Stromal cell of bone marrow (primary cell): ENCODE measurements at places on chromosomes 5 and 9.

DNA sequence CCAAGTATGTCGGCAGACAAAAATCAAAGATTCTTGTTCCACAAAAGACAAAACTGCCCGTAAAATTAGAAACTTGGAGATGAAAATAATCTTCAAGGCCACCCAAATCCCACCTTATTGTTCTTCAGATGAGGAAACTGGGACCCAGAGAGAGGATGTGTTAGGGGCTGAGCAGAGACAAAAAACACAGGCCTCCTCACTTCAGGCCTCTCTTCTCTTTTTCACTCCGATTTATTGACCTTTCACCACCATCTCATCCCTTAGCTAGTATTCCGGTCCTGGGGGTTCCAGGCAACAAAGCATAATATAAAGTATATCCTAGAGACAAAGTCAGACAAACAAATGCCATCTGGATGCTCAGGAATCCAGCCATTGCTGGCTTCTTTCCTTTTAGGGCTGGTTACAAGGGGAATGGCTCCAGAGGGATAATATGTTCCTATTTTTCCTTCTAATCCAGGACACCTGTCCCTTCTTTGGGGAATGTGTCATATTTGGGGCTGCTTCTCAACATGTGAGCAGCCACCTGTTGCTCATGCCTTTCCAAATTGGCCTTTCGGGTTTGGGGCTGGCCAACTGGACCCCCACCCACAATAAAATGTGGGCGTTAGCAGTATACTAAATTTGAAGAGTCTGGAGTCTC lies 42.2 kb upstream of the AFAP1L1 start:
- DNase-seq, result no peak

- no peak for DNase-seq
Observed at GRCh38 chr9:106981396-106982287, 118.7 kb downstream of the ZNF462 start.

- DNase-seq, result no peak
Observed at GRCh38 chr5:149767281-149767550, 37.1 kb downstream of the PPARGC1B start.

DNA sequence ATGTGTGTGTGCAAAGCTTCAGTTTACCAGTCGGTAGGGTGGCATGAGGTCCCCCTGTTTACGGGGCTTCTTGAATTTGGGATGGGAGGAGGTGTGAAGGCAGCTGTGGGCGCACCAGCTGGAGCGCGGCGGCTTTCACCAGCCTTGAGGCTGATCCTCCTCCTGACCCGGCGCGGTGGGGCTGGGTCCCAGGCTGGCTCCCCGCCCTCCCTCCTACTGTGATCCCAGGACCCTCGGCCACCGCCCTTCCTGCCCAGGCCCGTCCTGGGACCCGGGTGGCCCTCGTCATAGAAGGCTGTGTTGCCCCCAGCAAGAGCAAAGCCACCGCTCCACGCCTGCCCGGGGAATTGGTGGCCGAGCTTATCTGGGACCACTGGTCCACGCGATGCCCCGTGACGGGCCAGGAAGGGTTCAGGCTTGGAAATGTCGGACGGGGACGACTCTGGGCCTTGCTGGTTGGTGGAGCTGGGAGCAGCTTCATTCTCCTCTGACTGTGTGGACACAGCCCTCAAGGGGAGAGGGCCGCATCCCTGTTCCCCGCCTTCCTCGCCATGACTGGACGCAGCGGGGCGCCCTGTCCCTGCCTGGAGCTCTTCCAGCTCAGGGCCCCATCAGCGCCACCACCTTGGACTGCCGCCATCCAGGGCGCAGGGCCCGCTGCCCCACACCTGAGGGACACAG lies 271.1 kb upstream of the IRX1 start:
- DNase-seq, result no peak

DNA sequence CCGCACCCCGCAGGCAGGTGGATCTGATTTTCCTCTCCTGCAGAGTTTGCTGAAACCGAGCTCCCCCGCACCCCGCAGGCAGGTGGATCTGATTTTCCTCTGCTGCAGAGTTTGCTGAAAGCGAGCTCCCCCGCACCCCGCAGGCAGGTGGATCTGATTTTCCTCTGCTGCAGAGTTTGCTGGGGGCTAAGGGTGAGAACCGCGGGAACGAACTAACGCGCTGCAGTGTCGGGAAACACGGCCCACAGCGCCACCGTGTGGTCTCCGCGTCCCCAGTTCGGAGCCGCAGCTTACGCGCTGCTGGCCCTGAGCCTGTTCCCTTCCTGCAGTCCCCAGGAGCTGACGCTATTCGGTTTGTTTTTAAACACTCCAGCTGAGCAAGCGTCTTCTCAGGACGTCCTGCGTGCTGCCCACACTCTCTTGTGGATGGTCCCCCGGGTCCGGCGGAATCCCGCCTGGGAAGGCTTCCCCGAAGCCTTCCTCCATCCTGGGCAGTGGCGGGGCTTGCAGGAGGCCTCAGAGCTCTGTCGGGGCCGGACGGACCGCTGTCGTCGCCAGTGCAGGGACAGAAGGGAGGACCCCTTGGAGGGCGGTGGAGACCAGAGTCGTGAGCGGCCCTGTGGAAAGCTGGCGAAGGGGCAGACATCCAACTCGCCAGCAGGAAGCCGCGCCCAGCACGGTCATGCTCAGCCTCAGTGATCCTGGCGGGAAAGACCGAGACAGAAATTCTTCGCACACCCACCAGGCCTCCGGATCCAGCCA lies 121.2 kb upstream of the LPCAT1 start:
- DNase-seq, result peak; percentile 58
